B cell (primary cell): ENCODE measurements at places on chromosomes 1 and 21. TPM values are rescaled to one million over a fixed set of nuclear protein-coding genes. Genes with fewer than 3 reads are reported as not detected.

- H3K27me3 ChIP-seq, result no peaks in the 10 kb centered on the region
- no peak overlapping the region for H3K4me3 ChIP-seq
- H3K36me3 ChIP-seq, result no peaks in the 10 kb centered on the region
- H3K4me1 ChIP-seq, result peaks cover 17% of the 10 kb centered on the region
- H3K27ac ChIP-seq, result no peak overlapping the region
- DNase-seq, result no peak
Measured at GRCh38 chr1:235018720-235019444, 109.8 kb downstream of the TOMM20 start.

GRCh38 chr21:27406300-27407009 lies 439.6 kb upstream of the ADAMTS5 start:
- H3K4me1 ChIP-seq, result no peaks in the 10 kb centered on the region
- H3K27ac ChIP-seq, result no peak overlapping the region
- DNase-seq, result no peak
- no peaks in the 10 kb centered on the region for H3K27me3 ChIP-seq
- no peaks in the 10 kb centered on the region for H3K36me3 ChIP-seq

DNA sequence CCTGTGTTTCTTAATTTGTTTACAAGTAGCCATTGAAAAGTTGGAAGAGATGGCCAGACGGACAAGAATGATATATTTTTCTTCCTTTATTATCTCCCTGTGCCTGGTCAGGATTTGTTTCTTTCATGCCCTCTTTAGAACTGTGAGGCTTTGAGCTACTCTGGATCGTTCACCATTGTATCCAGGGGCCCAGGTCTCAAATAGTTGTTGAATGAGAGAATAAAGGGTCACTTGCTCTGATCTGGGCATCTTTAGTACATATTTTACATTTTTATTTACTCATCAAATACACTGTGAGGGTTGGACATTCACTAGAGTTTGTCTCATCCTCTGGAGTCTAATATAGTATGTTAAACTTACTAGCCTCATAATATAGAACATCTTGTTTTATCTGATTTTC lies 48.7 kb downstream of the IVNS1ABP start:
- H3K4me3 ChIP-seq, result no peak overlapping the region
- H3K36me3 ChIP-seq, result no peaks in the 10 kb centered on the region
- no peak overlapping the region for H3K27ac ChIP-seq
- H3K27me3 ChIP-seq, result no peaks in the 10 kb centered on the region

DNA sequence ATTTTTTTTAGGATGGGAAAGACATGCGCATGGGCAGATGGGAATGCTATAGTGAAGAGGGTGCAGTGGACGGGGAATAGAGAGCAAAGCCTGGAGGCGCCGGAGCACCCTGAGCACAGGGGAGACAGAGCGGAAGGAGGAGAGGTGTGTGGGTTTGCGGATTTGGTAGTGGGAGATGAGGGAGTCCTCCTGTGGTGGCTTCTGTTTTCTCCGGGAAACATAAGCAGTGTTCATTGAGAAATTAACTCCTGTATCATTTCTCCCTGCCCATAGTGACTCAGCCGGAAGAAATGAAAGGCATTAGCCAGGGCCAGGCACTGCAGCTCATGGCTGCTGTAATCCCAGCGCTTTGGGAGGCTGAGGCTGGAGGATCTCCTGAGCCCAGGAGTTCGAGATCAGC lies 4.7 kb upstream of the PTPRF start:
- H3K4me1 ChIP-seq, result peaks cover 11% of the 10 kb centered on the region
- no peak overlapping the region for H3K27ac ChIP-seq
- no peaks in the 10 kb centered on the region for H3K36me3 ChIP-seq
- no peak overlapping the region for H3K4me3 ChIP-seq

- peaks cover 68% of the 10 kb centered on the region for H3K4me1 ChIP-seq
- H3K27me3 ChIP-seq, result no peaks in the 10 kb centered on the region
- peak overlapping the region; percentile 86 for H3K4me3 ChIP-seq
Measured at GRCh38 chr1:15411593-15412137, 2.0 kb downstream of the EFHD2 start.

CATSPERE gene
- 2.4 and 3.1 TPM in 2 replicates for total RNA-seq

DNA sequence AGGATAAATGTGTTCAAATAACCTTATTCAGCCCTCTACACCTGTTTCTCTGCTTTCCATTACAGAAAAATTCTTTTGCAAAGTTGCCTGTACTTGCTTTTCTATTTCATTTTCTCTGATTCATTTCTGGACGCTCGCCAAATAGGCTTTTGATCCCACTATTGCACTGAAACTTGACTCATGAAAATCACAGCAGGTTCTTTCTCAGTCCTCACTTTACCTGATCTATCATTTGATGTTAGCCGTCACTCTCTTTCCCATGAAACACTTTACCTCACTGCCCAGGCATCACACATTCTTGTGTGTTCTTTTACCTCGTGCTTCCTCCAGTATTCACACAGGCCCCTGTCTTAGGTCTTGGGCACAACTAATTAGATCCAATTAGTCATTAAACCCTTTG lies 26.2 kb downstream of the HSPA13 start:
- no peak for DNase-seq
- no peaks in the 10 kb centered on the region for H3K36me3 ChIP-seq
- H3K27me3 ChIP-seq, result peaks cover 6% of the 10 kb centered on the region
- no peak overlapping the region for H3K27ac ChIP-seq
- H3K4me1 ChIP-seq, result no peaks in the 10 kb centered on the region

DNA sequence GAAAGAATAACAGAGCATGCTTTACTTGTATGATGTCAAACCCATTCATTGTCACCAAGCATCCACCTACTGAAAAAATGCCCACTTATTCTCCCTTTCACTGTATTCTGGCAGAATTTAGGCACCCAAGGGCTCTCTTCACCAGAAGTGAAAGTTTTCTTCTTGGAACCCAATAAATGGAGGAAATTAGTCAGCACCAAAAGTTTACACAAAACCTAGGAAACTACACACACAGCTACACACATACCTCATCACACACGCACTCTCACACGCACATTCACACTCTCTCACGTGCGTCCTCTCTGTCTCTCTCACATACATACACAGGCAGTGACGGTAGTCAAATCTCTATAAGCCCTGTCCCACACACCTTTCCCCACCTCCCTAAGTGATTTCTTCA lies 37.6 kb downstream of the MCOLN2 start:
- DNase-seq, result no peak
- no peak overlapping the region for H3K4me3 ChIP-seq
- H3K27ac ChIP-seq, result no peak overlapping the region
- peaks cover 13% of the 10 kb centered on the region for H3K36me3 ChIP-seq

NTNG1 gene
- total RNA-seq, result 3.2 and 3.7 TPM in 2 replicates

SLC5A9 gene
- not detected in 2 replicates for total RNA-seq

GRCh38 chr1:226662642-226663326 lies 76.3 kb downstream of the ITPKB start:
- DNase-seq, result peak; percentile 96
- peaks cover 33% of the 10 kb centered on the region for H3K36me3 ChIP-seq
- peaks cover 70% of the 10 kb centered on the region for H3K4me1 ChIP-seq
- H3K4me3 ChIP-seq, result no peak overlapping the region
- no peaks in the 10 kb centered on the region for H3K27me3 ChIP-seq
- H3K27ac ChIP-seq, result peak overlapping the region; percentile 84

GRCh38 chr1:212951126-212951946 lies 995 bp downstream of the VASH2 start:
- DNase-seq, result peak; percentile 19
- H3K27ac ChIP-seq, result no peak overlapping the region
- H3K36me3 ChIP-seq, result no peaks in the 10 kb centered on the region
- H3K4me1 ChIP-seq, result peaks cover 24% of the 10 kb centered on the region
- peak overlapping the region; percentile 56 for H3K4me3 ChIP-seq

GRCh38 chr1:26894263-26894662 lies 4.2 kb upstream of the GPN2 start:
- no peak for DNase-seq
- H3K36me3 ChIP-seq, result peaks cover 7% of the 10 kb centered on the region
- peaks cover 18% of the 10 kb centered on the region for H3K4me1 ChIP-seq
- no peak overlapping the region for H3K27ac ChIP-seq
- no peaks in the 10 kb centered on the region for H3K27me3 ChIP-seq
- no peak overlapping the region for H3K4me3 ChIP-seq

- H3K4me1 ChIP-seq, result peaks cover 79% of the 10 kb centered on the region
- H3K36me3 ChIP-seq, result no peaks in the 10 kb centered on the region
- DNase-seq, result peak; percentile 68
Measured at GRCh38 chr21:45104560-45104959, 30.2 kb downstream of the ADARB1 start.

GRCh38 chr1:71640998-71641397 lies 560.2 kb upstream of the ZRANB2 start:
- no peaks in the 10 kb centered on the region for H3K36me3 ChIP-seq
- no peaks in the 10 kb centered on the region for H3K4me1 ChIP-seq
- H3K27me3 ChIP-seq, result no peaks in the 10 kb centered on the region
- DNase-seq, result no peak
- no peak overlapping the region for H3K27ac ChIP-seq

DNA sequence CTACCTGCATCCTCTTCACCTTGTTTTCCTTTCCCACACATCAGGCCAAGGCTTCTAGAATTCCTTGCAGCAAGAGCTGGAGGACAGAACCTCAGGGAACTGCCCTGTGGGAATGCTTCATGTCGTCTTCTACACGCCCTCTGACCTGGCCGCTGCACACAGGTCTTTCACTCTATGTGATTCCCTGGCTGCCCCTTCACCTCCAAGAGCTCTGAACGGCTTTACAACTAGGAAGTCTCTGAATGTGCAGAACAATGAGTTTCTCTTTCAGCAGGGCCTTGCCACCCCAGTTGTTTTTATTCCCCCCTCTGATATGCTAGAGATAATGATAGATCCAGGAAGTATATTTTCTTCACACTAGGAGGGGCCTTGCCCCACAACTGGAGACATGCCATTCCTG lies 142.6 kb downstream of the CLIC6 start:
- H3K4me3 ChIP-seq, result no peak overlapping the region
- peaks cover 23% of the 10 kb centered on the region for H3K36me3 ChIP-seq
- DNase-seq, result no peak
- no peaks in the 10 kb centered on the region for H3K27me3 ChIP-seq

CFHR4 gene
- total RNA-seq, result not detected in 2 replicates

- H3K27ac ChIP-seq, result no peak overlapping the region
- no peak overlapping the region for H3K4me3 ChIP-seq
- peaks cover 3% of the 10 kb centered on the region for H3K4me1 ChIP-seq
- H3K27me3 ChIP-seq, result no peaks in the 10 kb centered on the region
- no peaks in the 10 kb centered on the region for H3K36me3 ChIP-seq
- no peak for DNase-seq
Measured at GRCh38 chr1:173280899-173281660, 73.9 kb upstream of the TNFSF4 start.

DNA sequence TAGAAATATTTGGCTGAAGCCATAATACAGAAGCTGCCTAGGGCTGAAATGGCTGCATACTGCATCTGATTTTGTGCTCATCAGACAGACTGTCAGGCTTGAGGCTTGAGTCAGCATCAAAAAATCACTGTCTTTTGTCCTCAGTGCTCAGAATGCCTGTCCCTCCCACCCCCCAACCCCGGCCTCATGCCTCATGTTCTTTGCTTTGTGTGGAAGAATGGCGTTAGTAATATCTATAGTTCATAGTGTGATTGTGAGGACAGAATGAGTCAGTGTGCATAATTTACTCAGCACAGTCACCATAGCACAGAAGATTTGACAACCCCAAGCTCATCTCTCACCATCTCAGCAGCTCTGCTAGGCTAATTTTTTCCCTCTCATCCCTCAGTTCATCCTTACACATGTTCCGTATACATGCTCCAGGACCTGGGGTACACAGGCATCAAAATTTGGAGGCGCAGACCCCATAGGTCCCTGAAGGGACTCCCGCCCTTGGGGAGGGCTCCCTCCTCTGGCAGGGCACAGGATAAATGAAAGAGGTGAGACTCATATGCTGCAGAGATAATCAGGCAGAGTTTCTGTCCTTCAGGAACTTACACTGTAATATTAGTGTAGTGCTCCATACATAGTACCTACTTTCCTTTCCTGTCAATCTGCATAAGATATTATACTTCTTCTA lies 159.1 kb upstream of the C8B start:
- no peaks in the 10 kb centered on the region for H3K4me1 ChIP-seq
- no peaks in the 10 kb centered on the region for H3K27me3 ChIP-seq
- H3K4me3 ChIP-seq, result no peak overlapping the region
- no peak for DNase-seq
- no peaks in the 10 kb centered on the region for H3K36me3 ChIP-seq
- no peak overlapping the region for H3K27ac ChIP-seq

RGS18 gene
- total RNA-seq, result not detected in 2 replicates

SYT14 gene
- total RNA-seq, result not detected in 2 replicates

GRCh38 chr1:205594846-205595245 lies 37.0 kb downstream of the ELK4 start:
- H3K4me1 ChIP-seq, result peaks cover 47% of the 10 kb centered on the region
- peaks cover 19% of the 10 kb centered on the region for H3K36me3 ChIP-seq
- H3K27ac ChIP-seq, result peak overlapping the region; percentile 72
- no peak for DNase-seq
- no peak overlapping the region for H3K4me3 ChIP-seq

KCNK1 gene
- total RNA-seq, result not detected in 2 replicates

- H3K27me3 ChIP-seq, result no peaks in the 10 kb centered on the region
- peak; percentile 57 for DNase-seq
- H3K27ac ChIP-seq, result no peak overlapping the region
- no peaks in the 10 kb centered on the region for H3K4me1 ChIP-seq
- H3K4me3 ChIP-seq, result no peak overlapping the region
Measured at GRCh38 chr1:75233302-75233929, 99.2 kb downstream of the LHX8 start.

FBXO2 gene
- total RNA-seq, result 9.6 and 10.7 TPM in 2 replicates

DNA sequence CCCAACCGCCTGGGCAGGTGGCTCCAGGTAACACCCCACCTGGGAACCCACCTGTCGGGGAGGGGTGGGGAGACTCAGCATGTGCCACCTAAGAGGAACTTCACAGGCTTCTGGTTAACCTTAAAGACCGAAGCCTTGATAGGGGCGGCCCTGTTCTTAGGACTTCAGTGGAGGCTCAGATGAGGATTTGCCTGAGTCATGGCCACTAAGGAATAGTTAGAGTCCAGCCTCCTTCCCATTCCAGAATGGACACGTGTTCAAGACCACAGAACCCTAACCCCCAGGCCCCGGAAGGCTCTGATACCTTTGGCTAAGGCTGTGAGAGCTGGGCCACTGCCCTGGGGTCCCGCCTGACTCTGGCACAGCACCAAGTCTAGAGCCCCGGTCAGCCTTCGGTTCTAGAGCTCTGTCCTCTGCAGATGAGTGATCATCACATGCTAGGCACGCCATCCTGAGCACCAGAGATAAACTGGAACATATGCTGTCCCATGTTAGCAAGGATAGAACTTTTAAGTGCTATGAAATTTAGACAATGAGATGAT lies 20.3 kb downstream of the PADI6 start:
- no peaks in the 10 kb centered on the region for H3K27me3 ChIP-seq
- H3K36me3 ChIP-seq, result no peaks in the 10 kb centered on the region
- no peaks in the 10 kb centered on the region for H3K4me1 ChIP-seq
- no peak overlapping the region for H3K4me3 ChIP-seq

FHL3 gene
- 2.2 TPM in 2 replicates for total RNA-seq

GRCh38 chr1:179840107-179840506 lies 37.5 kb downstream of the TOR1AIP2 start:
- no peak overlapping the region for H3K27ac ChIP-seq
- no peaks in the 10 kb centered on the region for H3K27me3 ChIP-seq
- peaks cover 8% of the 10 kb centered on the region for H3K36me3 ChIP-seq
- H3K4me3 ChIP-seq, result no peak overlapping the region
- no peaks in the 10 kb centered on the region for H3K4me1 ChIP-seq
